ENCODE measurements at places on chromosomes 12 and 14. TPM values are rescaled to one million over a fixed set of nuclear protein-coding genes. Genes with fewer than 3 reads are reported as not detected.

Gene GLIPR1L2
- 0.47 TPM for total RNA-seq

Gene TEAD4
- total RNA-seq = not detected

Gene LMNTD1
- total RNA-seq = not detected

Gene GLS2
- 9.8 TPM for total RNA-seq

Gene TMEM121
- total RNA-seq = 5.4 TPM

Gene CCDC177
- not detected for total RNA-seq

Gene PEX5
- 27.7 TPM for total RNA-seq

Gene NELL2
- 257 TPM for total RNA-seq

Gene MLEC
- 88.9 TPM for total RNA-seq

Gene BDKRB2
- total RNA-seq = not detected

Gene DGLUCY
- total RNA-seq = 141 TPM

Gene MMP17
- 0.32 TPM for total RNA-seq

Gene PLCZ1
- not detected for total RNA-seq

Gene PLEKHG7
- not detected for total RNA-seq

Gene CISTR
- not detected for total RNA-seq

Gene RIMBP2
- 0.20 TPM for total RNA-seq

Gene RILPL1
- total RNA-seq = 8.1 TPM

Gene AQP5
- not detected for total RNA-seq

Gene ZBTB1
- total RNA-seq = 104 TPM

Gene GLT8D2
- not detected for total RNA-seq

Gene KRT3
- total RNA-seq = not detected

Gene FGD6
- total RNA-seq = 0.70 TPM

Measured in CD4-positive, alpha-beta memory T cell (primary cell).